ENCODE measurements at places on chromosomes 6 and 20.

DNA sequence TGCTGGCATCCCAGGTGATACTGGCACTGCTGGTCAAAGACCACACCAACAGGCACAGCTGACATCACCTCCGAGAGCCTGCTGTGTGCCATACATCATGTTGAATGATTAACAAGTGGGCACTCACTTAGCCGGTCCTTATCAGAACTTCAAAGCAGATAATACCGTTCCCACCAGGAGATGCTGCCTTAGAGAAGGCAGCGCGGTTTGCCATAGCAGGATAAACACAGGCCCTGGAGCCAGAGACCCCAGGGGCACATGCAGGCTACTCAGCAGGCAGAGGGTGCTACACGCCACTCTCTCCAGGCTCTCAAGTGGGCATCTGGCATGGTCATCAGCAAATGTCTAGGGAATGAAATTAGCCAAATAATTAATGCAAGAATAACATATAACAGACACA lies 86.5 kb upstream of the CST7 start:
- DNase-seq, result no peak

DNA sequence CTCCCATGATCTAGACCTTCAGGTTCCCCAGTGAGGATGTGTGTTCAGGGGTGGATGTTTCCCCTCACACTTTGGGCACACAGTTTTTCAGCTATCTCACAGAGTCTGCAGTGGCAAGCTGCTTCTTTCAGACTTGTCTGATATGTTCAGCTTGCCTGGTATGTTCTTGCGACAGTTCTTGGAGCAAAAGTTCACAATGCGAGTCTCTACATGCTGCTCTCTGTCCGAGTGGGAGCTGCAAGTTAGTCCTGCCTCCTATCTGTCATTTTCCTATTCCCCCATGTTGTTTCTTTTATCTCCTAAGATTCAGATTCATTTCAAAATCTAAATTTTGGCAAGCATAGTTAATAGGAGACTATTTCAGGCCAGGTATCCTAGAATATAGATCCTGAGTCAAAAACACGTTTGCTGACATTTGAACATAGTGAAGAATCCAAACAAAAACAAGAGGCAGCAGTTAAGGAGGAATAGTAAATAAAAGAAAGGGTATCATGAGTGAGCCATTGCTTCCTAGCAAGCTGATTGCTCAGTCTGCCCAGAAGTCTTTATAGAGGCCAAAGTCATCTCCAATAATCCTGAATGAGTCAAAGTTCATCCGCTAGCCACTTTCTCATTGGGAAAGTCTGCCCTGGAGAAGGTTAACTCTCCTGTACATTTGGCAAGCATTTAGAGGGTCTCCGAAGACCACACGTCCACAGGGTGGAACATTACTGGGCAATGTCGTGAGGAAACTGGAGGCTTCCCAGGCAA lies 140.2 kb upstream of the MOCS1 start:
- no peak for DNase-seq

DNA sequence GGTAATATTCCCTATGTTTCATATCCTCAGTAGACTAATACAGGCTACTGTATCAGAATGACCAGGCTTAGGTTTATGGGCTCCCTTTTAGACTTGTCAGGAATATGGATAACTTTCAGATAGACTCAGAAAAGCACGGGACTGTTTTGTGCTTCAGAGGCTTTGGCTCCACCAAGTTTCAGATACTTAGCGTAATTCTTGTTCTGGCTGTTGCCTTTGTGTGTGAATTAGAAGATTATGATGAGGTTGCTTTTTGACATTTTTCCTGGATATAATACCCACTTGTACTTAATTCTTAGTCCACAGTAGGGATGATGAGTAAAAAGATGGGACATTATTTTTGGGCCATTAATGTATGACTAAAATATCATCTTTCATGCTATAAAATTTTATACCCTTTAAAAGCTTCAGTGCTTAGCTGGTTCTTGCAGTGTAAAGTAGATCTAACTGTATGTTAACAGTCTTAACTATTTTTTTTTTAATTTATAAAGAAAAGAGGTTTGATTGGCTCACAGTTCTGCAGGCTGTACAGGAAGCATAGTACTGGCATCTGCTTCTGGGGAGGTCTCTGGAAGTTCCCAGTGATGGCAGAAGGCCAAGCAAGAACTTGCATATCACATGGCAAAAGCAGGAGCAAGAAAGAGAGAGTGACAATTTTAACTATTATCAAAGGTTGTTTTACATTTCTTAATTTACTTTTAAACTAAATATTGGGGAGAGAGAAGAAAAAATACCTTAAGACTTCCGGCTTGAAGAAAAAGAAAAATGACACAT lies 120.7 kb downstream of the ZFAND3 start:
- DNase-seq, result no peak

GRCh38 chr20:62493253-62493885 lies 17.6 kb upstream of the GATA5 start:
- DNase-seq, result no peak

DNA sequence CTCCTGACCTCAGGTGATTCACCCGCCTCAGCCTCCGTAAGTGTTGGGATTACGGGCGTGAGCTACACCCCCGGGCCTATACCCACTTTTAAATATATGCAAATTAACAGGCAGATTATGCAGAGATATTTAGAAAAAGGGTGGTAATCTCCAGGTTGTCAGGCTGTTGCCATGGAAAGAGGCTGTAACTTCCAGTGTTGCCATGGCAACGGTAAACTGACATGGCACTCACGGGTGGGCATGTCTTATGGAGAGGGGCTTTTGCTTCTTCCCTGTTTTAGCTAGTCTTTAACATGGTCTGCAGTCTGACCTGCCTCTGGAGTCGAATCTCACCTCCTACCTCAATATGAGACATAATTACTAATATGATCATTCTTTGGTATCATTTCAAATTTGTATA lies 44.9 kb downstream of the ZNF334 start:
- DNase-seq, result no peak

DNA sequence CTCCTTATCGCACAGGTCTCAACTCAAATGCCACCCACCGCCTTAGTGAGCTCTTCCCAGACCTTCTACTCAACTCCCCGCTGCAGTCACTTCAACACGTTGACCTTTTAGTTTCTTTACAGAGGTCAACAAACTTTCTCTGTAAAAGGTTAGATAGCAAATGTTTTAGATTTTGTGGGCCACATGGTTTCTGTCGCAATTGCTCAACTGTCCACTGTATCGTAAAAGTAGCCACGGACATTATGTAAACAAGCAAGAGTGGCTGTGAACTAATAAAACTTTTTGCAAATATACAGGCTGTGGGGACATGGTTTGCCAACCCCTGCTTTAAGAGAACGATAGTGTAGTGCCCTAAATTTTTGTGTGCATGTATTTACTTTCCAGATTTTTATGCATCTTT lies 247.6 kb upstream of the TSHZ2 start:
- DNase-seq, result no peak

GRCh38 chr6:20334334-20334733 lies 67.3 kb upstream of the E2F3 start:
- no peak for DNase-seq

DNA sequence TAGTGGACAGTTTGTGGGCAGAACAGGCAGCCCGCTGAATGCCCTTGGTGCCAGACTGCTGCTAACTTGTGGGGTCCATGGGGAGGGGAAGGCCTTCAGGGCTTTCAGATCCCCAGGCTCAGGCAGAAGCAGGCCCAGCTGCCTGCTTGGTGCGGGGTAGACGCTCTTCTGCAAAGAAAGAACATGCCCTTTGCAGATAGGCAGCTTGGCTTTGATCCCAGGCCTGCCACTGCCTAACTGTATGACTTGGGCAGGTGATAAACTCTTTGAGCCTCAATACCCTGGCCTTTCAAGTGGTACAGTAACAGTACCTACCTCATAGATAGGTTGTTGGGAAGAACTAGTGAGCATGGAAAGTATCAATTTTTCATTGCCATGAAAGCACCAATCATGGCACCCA lies 28.4 kb downstream of the CHMP4B start:
- DNase-seq, result no peak

DNA sequence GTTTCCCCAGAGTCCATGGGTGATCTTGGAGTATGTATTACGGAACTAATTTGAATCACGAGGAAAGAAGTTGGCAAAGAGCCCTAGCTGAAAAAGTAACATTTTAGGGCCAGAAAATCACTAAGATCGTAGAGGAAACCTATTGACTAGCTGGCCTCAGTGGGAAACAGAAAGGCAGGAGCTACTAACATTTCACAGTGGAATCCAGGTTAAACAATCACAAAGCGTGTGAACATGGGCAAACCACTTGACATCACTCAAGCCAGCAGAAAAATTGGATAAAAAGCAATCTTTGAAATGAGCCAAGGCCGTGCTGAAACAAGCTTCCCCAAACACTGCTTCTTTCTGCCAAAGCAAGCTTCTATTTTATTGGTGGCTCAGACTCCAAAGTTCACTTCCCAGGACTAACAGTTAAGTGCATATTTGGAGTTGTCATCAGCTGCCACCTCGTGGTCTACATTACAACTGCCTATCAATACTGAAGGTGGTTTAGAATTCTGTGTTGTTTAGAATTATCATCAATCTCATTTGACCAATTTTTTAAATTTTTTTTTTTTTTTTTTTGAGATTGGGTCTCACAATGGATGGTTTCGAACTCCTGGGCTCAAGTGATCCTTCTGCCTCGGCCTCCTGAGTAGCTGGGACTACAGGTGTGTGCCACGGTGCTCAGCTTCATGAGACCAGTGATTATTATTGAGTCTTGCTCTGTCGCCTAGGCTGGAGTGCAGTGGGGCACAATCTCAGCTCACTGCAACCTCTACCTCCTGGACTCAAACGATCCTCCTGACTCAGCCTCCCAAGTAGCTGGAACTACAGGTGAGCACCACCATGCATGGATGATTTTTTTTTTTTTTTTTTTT lies 10.6 kb downstream of the RPS10 start:
- no peak for DNase-seq

DNA sequence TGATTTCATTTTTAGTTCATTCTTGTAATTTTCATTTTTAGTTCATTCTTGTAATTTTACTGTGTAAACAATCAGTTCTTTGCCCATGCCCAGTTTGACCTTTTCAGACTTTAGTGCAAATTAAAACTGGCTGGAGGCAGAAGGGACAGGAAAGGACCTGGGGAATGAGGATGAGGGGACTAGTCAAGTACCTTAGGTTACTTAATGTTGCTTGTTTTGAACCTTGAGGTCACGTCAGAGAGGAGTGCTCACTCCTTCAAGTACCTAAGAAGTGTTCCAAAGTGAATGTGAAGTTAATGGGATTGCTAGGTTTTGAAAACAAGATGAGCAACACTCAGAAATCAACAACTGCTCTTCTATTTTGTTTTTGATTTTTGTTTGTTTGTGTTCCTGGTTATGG lies 82.5 kb downstream of the FOXO3 start:
- DNase-seq, result no peak

- DNase-seq, result no peak
Measured at GRCh38 chr20:41716436-41716835, 98.3 kb upstream of the CHD6 start.

DNA sequence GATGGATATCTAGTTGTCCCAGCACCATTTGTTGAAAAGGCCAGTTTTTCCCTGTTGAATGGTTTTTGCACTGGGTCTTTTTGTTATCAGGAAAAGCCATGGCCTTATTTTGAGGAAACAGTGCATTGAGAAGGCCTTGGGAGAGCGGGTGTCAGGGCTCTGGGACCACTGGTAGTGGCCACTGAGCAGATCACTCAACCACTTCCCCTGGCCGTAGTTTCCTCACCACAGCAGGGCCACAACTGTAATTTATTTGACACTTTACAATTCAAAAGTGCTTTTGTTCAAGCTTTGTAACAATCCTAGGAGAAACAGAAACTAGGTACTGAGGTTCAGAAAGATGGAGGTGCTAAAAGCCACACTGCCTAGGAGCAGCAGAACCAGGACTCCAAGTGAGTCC lies 281.8 kb downstream of the GMDS start:
- DNase-seq, result no peak

DNA sequence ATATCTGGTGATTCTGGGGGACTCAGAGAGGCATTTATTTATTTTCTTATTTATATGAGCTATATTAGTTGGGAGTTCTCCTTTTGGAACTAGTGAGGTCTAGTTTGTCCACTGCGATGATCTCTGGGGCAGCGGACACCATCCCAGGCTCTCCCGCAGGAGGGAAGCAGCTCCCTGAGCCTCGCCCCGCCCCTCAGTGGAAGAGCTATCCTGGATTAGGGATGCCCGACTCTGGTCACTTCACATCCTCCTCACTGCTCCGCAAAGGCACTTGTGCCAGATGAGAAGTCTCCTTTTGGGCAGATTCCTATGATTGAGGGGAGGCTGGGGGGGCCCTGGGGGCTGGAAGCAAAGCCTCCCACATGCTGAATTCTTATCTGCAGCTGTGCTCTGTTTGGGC lies 3.6 kb upstream of the MAS1 start:
- DNase-seq, result no peak

DNA sequence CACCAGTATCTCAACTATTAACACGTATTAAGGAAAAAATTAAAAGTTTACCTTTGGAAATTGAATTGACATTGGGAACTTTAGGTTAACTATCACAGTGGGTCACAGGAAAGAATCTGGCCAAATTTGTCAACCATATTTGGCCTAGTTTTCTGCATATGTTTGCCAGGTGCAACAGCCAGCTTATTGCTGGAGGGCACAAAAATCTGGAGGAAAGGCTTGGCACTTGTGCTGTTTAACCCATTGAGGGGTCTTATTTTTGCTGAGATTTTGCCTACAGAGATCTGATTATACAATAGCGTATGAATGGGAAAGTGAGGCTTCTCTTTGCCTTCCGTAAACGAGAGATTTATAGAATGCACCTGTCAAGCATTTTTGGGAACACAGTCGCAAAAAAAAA lies 190.4 kb downstream of the PRL start:
- no peak for DNase-seq

DNA sequence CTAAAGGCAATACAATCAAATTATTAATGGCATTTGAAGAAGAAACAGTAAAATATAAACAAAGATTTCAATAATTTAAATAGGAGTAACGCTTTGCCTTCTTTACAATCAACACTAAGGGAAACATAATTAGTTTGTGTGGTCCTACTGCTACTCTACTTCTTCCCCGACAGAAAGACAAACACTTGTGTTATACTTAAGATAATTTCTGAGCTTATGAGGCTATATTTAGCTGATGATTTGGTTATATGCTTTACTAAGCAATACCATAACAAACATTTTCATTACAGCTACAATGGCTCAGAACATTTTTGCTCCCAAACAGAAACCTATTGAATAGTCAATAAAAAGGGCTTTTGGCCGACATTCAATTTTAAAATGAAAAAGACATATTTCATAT lies 1217.2 kb upstream of the GJE1 start:
- DNase-seq, result no peak

- DNase-seq, result no peak
Measured at GRCh38 chr20:60465993-60466686, 507.9 kb downstream of the CDH26 start.

DNA sequence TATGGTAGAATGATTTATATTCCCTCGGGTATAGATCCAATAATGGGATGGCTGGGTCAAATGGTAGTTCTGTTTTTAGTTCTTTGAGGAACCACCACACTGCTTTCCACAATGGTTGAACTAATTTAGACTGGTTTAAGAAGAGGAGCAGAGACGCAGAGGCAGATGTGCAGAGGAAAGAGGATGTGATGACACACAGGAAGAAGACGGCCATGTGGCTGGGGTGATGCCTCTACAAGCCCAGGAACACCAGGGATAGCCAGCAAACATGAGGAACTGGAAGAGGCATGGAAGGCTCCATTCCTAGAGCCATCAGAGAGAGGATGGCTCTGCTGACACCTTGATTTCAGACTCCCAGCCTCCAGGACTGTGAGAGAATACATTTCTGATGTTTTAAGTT lies 218.3 kb upstream of the DTNBP1 start:
- DNase-seq, result no peak

Data from activated T-helper 9 cell treated with anti-CD3 and anti-CD28 coated beads, Interleukin-2, amount 50 U/mL, for 16 hours (primary cell).